ENCODE measurements at places on chromosomes 1 and 21.

GRCh38 chr1:164641353-164641730 lies 82.4 kb downstream of the PBX1 start:
- no peak overlapping the region for H3K4me3 ChIP-seq
- H3K27ac ChIP-seq: no peak overlapping the region
- H3K27me3 ChIP-seq: no peaks in the 10 kb centered on the region

DNA sequence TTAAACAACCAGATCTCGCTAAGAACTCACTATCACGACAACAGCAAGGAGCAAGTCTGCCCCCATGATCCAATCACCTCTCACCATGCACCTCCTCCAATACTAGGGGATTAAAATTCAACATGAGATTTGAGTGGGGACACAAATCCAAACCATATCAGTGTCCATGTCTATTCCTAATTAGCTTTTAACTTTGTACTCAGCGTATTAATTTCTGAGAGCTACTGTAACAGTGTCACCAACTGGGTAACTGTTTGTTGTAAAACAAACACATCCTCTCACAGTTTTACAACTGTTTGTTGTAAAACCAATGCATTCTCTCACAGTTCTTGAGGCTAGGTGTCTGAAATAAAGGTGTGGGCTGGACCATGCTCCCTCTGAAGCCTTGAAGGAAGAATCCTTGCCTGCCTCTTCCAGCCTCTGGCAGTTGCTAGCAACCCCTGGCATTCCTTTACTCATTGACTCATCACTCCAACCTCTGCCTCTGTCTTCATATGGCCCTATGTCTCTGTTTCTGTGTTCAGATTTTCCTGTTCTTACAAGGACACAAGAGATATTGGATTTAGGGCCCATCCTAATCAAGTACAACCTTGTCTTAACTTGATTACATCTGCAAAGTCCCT lies 121.2 kb downstream of the LTN1 start:
- DNase-seq: no peak
- H3K27ac ChIP-seq: no peak overlapping the region
- H3K36me3 ChIP-seq: peaks cover 47% of the 10 kb centered on the region
- H3K27me3 ChIP-seq: no peaks in the 10 kb centered on the region

- H3K4me3 ChIP-seq: no peak overlapping the region
- DNase-seq: peak; percentile 29
- H3K27me3 ChIP-seq: no peaks in the 10 kb centered on the region
- peaks cover 21% of the 10 kb centered on the region for H3K4me1 ChIP-seq
These were observed 9.8 kb upstream of the PHTF1 start for GRCh38 chr1:113768916-113769600.

GRCh38 chr1:205950280-205950679 lies 7.0 kb upstream of the SLC26A9 start:
- no peak overlapping the region for H3K4me3 ChIP-seq
- no peak for DNase-seq
- peaks cover 27% of the 10 kb centered on the region for H3K27me3 ChIP-seq
- no peak overlapping the region for H3K27ac ChIP-seq

DNA sequence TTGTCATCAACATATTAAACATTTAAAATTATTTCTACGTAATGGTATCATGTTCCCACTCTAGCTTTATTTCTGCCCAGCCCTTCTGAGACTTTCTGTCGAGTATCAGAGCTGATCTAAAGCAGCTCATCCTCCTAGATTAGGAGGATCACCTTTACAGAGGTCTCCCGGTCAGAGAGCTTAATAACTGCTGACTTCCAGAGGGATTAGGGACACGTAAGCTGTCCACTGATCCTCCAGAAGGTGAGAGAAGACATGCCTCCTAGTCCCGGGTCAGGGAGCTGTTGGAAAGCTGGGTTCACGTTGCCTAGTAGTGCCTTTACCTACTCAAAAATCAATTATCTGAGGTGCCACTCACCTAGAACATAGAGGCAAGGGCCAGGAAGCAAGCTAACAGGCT lies 31.2 kb upstream of the NADK start:
- DNase-seq: no peak
- H3K4me1 ChIP-seq: no peaks in the 10 kb centered on the region
- H3K27ac ChIP-seq: no peak overlapping the region
- peaks cover 93% of the 10 kb centered on the region for H3K36me3 ChIP-seq
- H3K4me3 ChIP-seq: no peak overlapping the region

- no peak overlapping the region for H3K4me3 ChIP-seq
- DNase-seq: no peak
- H3K4me1 ChIP-seq: no peaks in the 10 kb centered on the region
- H3K36me3 ChIP-seq: peaks cover 3% of the 10 kb centered on the region
- H3K27ac ChIP-seq: no peak overlapping the region
These were observed 61.9 kb downstream of the GPATCH2 start for GRCh38 chr1:217569021-217569420.

DNA sequence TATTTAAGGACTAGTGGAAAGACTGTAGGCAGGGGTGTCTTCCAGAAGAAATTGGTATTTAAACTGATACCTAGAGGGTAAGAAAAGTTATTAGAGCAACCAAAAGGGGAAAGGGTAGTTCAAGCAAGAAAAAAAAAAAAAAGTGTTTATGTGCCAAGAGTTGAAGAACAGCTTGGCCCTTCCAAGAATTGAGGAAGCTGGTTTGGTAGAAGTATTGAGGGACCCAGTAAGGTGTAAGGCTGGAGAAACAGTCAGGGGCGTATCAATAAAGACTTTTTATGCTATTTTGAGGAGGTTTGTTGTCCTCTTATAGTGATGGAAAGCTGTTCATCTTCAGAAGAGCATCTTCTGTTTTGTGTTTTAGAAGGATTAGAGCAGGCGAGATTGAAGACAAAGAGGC lies 108.3 kb downstream of the PTPRC start:
- no peaks in the 10 kb centered on the region for H3K27me3 ChIP-seq
- no peaks in the 10 kb centered on the region for H3K4me1 ChIP-seq
- H3K4me3 ChIP-seq: no peak overlapping the region
- no peaks in the 10 kb centered on the region for H3K36me3 ChIP-seq
